Stimulated activated CD8-positive, alpha-beta memory T cell treated with anti-CD3 and anti-CD28 coated beads, Interleukin-4, amount 100 ng/mL, for 4 hours (primary cell): ENCODE measurements at places on chromosomes 2 and 18.

- no peak for DNase-seq
Observed at GRCh38 chr2:168801961-168802858, at the start of gene NOSTRIN. Gene NOSTRIN, plus strand, starts transcription at chr2:168802637. Its CDS starts 10 bp downstream, at chr2:168802647.

DNA sequence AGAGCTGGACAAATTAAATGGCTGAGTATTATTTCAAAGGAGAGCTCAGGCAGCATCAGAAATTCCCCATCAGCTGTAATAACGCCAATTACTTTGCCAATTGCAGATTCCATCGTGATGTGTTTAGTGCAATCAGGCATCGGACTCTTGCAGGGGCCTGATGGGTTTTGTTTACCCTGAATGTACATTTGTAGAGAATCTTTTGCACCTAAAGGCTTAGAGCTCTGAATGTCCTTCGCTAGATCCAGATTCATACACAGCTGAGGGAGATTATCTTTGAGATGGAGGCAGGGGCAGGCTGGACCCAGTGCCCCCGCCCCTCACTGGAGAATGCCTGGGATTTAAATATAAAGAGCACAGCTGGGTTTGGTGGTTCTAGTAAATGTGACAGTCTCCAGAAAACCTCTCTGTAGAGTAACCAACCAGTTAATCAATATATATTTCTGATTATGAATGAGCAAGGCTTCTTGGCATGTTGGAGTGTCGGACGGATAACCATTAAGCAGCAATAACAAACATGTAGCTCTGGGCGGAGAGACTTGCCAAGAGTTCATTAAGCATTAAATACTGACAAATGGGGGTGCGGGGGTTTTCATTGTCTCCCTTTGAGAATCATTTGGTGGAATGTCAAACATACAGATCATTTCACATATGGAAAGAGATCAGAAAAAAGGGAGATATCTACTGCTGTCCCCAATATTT lies 200.9 kb downstream of the SETBP1 start:
- DNase-seq, result no peak

DNA sequence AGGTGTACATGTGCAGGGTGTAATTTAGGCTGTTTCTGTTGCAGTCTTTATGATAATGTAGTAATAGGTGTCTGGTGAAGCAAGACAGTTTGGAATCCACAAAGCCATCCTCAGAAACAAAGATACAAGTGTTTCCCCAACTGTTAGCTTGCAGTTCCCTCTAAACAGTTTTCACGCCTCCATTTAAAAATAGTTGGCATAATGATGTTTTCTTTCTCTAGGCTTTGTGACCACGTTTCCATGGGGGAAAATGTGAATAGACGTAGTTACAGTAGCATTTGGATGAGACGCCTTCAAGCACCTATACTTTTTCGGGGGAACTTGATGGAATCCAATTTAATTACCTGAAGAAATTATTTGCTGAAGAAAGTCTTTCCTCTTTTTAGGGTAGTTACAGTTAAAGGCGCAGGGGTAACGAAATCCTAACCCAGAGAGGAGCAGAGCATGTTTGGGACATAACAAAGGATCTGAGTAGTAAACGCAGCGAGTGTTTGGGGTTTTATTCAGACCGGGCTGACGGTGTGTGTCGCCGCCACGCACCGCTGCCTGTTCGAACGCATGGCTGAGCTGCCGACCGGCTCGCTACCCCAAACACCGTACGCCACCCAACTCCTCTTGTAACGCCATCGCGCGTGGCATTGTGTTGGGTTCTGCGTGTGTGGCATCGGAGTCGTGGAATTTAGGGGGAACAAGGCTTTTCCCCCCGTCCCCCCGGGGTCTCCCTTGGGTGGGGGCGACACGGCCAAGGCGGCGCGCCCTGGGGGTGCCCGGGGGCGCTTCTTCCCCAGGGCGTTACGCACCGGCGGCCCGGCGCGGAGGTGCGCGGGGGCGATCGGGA lies 681 bp upstream of the NRP2 start:
- DNase-seq, result no peak

GRCh38 chr2:158774681-158775080 lies 20.4 kb upstream of the DAPL1 start:
- no peak for DNase-seq

- no peak for DNase-seq
Observed at GRCh38 chr2:174053355-174054151, 88.4 kb upstream of the SP3 start.

DNA sequence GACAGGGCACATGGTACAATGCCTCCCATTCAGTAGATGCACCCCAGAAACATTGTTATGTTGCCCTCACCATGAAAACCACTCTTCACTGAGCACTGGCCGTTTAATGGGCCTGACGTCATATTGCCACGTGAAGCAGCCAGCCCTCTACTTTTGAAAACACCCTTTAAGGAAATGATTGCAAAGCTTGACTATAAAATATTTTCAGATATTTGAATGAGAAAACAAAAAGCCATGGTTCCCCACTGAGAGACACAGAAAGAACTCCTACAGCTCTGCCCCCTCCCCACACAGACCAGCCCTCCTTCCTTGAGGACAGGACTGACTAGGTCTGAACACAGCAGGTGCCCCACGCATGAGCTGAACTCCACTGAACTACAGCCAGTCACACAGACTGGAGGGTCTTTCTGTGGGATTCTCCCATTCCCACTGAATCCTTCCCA lies 349.1 kb downstream of the ANAPC1 start:
- DNase-seq, result no peak

DNA sequence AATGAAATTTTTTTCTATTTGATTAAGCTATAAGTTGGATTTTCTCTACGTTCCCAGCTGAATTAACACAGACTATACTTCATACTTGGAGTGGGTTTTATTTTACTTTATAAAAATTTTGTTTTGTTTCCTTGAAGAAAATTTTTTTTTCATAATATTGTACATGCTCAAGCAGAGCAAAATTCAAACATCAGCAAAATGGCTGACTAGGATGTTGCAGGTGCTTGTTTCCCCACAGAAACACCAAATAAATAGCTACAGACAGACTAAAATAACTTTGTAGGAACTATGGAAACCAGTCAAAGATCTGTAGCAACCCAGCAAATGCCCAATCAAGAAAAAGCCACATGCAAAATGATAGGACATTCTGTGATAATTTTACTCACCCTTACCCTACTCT lies 82.3 kb downstream of the CCDC138 start:
- no peak for DNase-seq

GRCh38 chr2:120798567-120799247 lies 63.0 kb downstream of the GLI2 start:
- DNase-seq, result no peak

DNA sequence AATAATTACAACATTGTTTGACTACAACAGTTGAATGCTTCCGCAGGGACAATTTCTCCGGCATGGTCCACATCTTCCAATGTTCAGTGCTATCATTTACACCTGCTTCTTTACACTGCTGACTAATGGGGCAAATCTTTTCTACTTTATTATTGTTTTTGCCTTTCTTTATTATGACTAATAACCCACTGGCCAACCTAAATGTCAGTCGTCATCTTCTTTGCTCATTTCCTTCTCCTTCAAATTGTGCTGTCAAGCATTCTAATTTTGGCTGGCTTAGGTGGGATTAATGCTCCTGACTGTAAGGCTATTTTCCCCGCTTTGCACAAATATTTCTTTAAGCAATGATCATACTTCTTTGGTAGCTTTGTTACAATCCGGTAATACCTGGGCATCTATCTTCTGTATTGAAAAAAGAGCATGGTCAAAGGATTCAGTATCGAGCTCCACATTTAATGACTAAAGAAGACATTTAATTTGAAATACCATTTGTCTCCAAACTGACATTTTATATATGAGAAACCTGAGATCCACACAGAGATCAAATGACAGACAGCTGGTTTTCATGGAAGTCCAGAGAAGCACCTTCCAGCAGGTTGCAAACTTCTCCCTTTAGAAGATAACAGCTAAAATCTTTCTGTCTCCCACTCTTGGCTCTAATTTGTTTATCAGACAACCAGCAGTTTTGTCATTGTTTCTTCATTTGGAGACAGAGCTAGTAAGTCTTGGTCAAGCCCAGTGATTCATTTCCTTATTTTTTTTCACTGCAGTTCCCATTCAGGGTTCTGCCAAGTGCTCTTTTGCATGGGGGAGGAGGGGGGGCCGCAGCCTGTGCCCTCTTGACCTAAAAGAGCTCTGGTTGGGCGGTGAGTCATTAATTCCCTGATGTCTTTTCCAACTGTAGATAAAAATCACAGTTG lies 132.9 kb downstream of the SOCS6 start:
- DNase-seq, result no peak

DNA sequence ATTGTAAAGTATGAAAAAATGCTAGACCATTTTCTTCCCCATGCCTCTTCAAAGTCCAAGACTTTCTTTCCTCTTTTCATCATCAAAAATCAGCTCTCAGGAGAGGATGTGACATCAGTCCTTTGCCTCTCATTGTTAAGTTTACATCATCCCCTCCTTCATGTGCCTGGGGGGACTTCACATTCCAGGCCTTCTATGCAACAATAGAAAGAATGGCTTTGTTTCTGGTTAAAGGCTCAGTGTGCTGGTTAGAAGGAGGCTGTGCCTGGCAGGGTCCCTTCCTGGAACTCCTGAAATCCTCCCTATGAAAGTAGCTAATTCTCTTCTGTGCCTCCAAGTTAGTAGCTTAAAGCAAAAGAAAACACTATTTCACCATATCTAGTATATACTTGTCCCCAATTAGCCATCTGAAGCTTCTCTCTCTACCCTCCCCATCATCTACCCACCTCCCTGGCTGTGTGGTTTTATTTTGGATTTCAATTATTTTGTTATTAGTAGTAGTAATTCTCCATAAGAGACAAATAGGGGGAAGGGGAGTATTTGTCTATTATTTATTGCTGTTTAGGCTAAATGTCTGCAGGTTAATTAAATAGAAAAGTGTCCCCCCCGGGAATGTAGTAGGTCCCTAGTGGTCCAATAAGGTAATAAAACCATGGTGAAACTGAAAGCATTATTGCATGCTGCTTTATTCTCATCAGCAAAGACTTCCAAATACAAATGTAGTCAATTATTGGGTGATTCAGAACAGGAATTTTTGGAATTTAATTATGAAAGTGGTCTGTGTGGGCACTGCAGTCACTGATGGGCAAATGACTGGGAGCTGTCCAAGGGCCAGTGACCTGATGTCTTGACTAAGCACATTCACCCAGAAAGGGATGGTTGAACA lies 69.0 kb downstream of the CPO start:
- DNase-seq, result no peak

- no peak for DNase-seq
Observed at GRCh38 chr2:224938651-224939182, 103.6 kb downstream of the DOCK10 start.

DNA sequence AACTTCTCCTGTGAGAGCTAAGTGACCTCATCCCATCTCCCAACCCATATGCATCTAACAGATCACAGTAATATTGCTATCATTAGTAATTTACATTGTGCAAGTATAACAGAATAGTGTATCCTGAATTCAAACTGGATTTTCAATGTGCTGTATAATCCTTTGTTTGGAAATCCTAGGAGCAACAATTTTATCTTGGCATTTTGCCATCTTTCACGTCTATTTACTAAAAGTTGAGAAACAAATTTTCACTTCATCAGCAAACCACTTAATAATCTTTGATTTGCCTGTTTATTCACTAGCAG lies 3.8 kb downstream of the HNRNPLL start:
- no peak for DNase-seq

- DNase-seq, result no peak
Observed at GRCh38 chr2:15809404-15809803, 130.9 kb upstream of the MYCN start.
